ENCODE measurements at places on chromosomes 3 and 15.

- DNase-seq, result no peak
These were observed 45.0 kb upstream of the AKAP13 start for GRCh38 chr15:85335193-85335942.

GRCh38 chr3:67662733-67663132 lies 8.3 kb upstream of the SUCLG2 start:
- DNase-seq, result no peak

DNA sequence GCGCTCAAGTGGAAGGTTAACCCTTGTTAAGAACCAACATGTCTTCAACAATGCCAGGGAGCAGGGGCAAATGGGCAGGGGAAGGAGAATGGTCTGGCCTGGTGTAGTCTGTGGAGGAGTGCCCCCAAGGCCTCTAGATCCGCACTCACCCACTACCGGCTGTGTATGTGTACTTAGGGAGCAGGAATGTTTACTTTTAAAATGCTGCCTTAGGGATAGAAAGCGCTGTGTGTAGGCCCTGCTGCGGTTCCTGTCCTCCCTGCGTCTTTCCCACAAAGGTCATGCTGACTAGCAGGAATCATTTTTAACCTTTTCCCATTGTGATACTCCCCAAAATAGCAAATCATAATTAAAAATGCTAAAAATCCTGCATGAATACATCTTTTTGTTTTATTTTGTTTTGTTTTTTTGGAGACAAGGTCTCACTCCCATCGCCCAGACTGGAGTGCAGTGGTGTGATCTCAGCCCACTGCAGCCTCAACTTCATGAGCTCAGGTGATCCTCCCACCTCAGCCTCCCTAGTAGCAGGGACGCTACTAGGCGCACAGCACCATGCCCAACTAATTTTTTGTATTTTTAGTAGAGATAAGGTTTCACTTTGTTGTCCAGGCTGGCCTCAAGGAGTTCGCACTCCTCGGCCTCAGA lies 35.9 kb upstream of the CEMIP start:
- no peak for DNase-seq

GRCh38 chr3:73072634-73073033 lies 11.2 kb downstream of the EBLN2 start:
- no peak for DNase-seq

DNA sequence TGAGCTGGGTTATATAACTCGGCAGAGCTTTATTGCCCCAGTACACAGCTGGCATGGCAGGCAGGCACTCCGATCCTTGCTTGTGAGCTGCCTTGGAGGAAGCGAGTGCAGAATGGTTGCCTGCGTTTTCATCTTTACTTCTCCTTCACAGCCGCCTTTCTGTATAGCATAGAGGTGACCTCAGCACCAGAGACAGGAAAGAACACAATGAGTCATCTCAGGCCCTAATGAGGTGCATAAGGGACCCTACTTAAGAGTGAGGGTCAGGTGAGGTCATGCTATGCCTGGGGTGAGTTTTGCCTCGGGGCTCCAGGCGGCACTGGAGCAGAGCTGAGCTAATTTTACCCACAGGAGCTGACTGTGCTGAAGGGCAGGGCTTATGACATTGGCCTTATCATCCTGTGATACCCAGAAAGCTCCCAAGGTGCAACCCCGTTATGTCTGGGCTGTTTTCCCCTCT lies 43.5 kb downstream of the LPP start:
- DNase-seq, result no peak

DNA sequence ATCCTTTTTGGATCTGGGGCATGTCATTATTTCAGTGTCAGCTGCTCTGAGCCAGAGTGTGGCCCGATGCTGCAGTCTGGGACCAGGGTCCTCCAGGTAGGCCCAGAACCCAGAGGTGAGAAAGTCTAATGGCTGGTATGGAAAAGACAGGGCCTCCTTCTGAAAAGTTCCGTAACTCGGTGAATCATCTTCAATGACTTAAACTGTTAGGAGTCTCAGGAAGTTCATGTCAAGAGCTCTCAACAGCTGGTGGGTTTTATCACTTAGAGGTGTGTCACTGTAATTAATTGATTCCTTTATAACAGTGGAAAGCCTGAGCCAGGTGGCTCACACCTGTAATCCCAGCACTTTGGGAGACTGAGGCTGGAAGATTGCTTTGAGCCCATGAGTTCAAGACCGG lies 28.5 kb upstream of the PDE8A start:
- no peak for DNase-seq

DNA sequence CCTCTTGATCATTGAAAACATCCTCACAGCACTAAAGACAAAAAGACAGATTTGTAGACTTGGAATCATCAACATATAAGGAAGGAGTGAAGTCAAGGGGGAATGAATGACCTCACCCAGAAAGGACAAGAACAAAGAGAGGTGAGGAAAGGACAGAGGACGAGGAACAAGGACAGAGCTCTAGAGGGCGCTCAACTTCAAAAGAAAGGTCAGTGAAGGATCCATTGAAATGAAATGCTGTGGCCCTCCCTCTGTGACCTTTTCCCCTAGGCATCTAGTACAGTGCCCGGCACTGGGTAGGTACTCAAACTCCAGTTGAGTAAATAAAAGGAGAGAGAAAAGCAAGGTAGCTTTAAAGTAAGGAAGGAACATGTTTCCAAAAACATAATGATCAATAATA lies 2.6 kb downstream of the ATP8B4 start:
- no peak for DNase-seq

DNA sequence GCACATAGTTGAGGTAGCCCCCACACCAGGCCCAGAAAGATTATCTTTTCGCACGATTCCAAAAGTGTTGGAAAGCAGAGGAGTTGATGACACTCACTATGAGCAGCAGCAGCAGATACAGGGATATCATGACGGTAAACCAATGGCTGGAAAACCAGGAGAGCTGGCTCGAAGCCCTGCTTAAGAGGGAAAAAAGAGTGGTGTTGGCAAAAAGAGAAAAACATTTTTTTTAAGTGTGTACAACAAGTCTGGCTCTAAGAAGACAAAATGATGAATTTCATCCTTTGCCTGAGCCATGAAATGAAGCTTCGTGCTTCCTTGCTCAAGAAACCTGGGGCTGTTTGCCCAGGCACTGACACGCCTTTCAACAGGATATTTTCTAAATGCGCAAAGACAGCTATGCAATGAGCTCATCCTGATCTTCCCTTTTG lies 27.3 kb downstream of the PARP16 start:
- no peak for DNase-seq

DNA sequence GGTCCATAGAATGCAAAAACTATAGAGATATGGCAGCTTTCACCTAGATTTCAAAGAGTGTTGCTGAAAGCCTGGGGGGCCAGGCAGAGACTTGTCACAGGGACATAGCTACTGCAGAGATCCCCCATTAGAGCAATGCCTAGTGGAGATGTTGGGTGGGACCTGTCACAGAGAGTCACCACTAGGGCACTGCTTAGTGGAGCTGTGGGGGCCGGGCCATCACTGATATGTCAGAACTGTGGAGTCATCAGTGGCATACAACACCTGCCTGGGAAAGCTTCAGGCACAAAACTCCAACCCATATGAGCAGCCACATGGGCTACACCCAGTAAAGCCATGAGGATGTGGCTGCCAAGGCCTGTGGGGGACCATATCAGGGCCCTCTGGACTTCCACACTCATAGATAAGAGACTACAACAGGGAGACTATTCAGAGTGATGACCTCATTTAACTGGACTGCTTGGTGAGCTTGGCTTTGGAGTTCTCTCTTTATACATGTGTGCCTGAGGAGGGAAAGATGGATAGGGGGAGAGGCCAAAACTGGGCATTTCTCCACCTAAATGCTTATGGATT lies 176.3 kb downstream of the ZNF621 start:
- no peak for DNase-seq

DNA sequence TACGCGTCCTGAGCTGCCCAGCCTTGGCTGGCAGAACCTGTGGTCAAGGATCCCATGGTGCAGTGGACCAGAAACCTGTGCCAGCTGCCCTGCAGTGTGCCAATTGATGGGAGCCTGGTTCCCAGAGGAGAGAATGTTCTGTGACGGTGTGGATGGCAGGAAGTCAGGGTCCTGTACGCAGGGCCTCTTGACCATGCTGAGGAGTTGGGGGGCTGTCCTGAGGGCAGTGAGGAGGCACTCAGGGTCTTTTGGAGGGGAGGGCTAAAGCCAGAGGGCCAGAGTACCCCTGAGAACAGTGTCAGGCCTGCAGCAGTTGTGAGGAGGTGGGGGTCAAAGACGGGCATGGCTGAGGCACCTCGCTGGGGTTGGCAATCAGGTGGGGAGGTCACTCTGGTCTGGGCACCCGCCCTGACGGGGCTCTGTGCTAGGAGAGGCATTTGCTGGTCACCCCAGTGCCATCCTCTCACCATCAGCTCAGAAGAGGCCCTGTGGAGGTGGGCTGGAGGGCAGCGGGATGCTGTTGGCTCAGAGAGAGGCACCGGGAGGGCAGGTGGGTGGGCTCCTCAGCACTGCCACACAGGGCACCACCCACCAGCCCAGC lies 61.0 kb downstream of the SCN5A start:
- no peak for DNase-seq

- no peak for DNase-seq
These were observed 22.4 kb downstream of the MAP6D1 start for GRCh38 chr3:183802989-183803388.

DNA sequence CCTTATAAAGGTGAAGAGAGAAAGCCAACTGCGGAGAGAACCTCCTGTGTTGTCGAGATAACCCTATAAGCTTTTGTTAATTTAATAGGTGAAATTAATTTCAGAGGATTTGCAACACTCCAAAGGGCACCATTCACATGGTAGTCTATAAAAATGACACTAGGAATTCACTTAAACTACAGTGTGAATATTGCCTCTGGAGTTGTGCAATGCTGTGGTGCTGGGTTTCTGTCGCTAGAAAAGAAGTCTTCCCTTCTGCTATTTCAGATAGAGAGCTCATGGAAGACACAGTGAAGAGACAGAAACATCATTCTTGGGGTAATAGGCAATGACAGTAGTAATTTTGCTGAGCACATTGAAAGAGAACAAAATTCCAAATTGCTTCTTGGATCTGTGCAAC lies 28.8 kb upstream of the PROK2 start:
- DNase-seq, result no peak

DNA sequence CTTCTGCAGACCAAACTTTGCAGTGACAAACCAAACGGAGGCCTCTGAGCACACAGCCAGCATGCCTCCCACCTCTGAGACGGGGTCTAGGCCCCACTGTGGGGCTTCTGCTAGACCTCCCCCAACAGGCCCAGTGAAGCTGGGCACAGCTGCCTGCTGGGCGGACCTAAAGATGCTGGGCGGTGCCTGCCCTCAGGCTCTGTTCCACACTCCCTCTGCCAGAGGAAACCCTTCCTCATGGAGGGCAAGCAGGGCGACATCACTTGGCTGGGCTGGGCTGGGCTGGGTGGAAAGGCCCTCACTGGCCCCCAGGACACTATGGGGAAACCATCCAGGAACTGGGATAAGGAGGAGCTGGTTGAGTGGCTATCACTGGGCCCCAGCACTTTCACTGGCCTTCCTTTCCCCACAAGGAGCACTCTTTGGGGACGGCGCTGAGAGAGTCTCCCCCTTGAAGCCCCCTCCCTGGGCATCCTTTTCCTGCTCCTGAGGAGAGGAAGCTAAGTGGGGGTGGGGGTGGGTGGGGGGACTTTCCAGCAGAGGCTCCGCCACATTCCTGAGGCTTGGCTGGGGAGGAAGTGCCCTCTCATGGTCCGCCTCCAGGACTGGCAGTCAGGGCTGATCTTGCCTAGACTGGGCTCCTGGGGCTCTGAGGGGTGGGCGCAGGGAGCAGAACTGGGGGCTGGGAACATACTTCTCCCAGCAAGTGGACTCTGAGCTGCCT lies 98.1 kb upstream of the HACD2 start:
- DNase-seq, result no peak

DNA sequence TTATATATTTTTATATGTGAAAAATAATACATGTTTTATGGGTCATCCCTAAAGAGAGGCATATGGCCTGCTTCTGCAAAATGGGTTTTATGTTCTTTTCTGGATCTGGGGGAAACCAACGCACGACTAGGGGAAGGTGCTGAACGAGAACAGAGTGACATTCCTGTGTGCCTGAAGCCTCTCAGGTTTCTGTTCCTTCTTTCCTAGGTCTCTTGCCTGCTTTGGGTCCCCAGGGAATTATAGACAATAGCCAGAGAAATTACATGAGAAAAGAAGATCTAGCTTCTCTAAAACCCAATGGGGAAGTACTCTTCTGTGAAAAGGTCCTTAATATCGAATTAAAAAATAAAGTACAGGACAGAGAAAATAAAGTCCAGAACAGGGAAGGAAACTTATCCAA lies 66.5 kb downstream of the IGSF11 start:
- no peak for DNase-seq

DNA sequence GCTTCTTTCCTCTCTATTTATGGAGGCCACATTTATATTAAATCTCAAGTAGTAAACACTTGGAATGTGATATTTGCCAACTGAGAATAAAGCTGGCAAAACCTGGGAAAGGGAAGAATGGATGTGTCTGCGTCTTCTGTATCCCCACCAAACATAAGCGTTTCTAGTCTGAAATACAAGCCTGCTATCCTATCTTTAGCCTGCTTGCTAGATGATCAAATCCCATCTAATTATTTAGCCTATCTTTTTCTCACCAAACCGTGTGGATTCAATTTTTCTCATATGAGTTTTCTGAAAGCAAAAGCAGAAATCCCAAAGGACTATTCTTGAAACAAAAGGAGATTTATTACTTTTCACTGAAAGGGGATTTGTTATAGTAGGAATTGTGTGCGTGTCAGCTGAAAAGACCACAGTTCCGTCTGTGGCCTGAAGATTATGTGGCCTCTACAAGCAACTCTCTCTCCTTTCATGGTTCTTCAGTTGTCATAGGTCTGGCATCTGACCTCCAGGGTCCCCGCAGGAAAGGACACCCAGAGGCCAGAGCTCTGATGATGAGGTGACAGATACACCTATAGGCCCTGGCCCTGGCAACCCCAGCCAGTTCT lies 266.0 kb upstream of the MCTP2 start:
- no peak for DNase-seq

- DNase-seq, result no peak
These were observed 10.6 kb upstream of the RFX7 start for GRCh38 chr15:56254265-56254664.

DNA sequence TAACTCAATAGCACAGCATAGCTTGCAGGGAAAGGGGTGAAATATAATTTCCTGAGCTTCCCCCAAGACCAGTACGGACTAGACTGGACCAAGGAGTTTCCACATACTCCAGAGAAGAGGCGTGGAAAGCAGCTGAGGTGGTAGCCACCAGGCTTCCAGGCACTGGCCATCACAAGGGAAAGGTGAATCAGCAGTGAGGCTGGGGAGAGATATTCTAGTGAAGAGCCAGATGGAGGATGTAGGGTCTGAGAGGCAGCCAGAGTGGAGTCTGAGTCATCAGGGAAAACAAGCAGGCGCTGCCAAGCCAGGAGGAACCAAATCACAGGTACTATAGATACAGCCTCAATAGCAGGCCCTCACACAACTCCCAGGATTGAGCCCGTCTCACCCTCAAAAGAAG lies 9.6 kb upstream of the RASA2 start:
- DNase-seq, result no peak
